GOT3 (cell line): ENCODE measurements at places on chromosomes 13 and 19.

DNA sequence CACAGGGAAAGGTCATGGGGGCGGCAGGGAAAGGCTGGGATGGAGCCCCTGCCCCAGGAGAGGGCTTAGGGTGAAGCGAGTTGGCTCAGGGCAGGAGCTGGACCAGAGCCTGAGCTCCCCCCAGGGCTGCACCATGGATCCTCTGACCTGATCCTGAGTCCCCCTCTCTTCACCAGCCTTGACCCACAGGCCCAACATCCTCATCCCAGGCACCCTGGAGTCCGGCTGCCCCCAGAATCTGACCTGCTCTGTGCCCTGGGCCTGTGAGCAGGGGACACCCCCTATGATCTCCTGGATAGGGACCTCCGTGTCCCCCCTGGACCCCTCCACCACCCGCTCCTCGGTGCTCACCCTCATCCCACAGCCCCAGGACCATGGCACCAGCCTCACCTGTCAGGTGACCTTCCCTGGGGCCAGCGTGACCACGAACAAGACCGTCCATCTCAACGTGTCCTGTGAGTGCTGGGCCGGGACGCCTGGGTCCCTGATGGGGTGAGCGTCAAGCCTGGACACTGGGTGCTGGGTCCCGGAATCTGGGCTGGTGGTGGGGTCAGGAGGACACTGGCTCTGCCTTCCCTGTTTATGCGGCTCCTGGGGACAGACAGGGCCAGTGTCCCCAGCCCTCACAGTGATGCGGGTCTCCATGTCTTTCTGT lies 842 bp downstream of the SIGLEC9 start:
- DNase-seq: no peak

- DNase-seq: no peak
These were observed 145.7 kb upstream of the FBXL3 start for GRCh38 chr13:77172650-77173049.

GRCh38 chr13:75217949-75218348 lies 264.0 kb downstream of the TBC1D4 start:
- DNase-seq: no peak

DNA sequence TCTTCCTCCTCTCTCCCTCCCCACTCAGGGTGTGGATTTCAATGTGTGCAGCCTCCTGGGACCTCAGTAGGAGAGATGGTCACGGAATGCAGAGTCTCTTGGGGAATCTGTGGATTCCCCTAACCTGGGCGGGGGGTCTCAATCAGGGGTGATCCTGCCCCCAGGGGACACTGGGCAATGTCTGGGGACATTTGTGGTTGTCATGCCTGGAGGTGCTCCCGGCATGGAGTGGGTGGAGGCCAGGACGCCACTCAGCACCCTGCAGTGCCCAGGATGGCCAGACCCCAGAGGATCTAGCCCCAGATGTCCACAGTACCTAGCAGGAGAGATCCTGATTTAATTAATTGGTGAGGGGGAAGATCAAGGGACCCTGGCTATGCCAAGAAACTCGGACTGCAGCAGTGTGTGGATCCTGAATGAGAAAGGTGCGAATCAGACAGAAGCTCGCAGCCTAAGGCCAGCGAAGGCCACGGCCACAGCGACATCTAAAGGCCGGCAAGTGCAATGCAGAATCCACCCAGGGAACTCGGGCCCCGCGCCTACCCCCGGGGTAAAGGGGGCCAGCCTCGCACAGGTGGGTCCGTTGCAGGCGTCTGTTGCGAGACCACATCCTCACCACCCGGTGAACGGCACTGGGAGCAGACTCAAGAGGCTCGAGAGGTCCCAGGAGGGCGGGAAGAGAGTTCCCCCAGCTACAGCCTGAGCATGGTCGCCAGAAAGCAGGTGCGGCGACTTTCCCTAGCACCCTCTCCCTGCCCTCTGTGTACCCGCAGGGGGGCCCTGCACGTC lies 88.8 kb downstream of the GNG7 start:
- no peak for DNase-seq

GRCh38 chr13:63085851-63086250 lies 1670.2 kb upstream of the PCDH20 start:
- no peak for DNase-seq

- DNase-seq: no peak
These were observed 130.0 kb downstream of the CYSLTR2 start for GRCh38 chr13:48783695-48784230.

GRCh38 chr13:30408319-30409101 lies 13.8 kb upstream of the UBE2L5 start:
- DNase-seq: peak; percentile 76

GRCh38 chr19:16296713-16297112 lies 27.9 kb upstream of the KLF2 start:
- no peak for DNase-seq

DNA sequence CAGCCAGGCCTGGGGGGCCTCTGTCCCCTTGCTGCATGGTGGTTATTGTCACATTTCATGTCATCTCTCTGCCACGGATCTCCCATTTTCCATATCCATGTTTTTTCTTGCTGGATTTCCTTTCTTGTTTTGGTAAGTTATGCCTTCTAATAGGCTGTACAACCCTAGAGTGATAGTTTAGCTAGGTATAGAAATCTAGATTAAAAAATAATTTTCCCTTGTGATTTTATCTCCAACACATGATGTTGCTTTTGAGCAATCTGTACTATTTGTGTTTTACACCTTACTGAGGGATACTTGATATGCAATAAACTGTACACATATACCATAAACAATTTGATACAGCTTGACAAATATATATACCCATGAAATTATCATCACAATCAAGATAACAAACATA lies 17.0 kb downstream of the SOX1 start:
- DNase-seq: no peak

GRCh38 chr13:44899967-44900366 lies 89.3 kb downstream of the NUFIP1 start:
- DNase-seq: no peak
